Small intestine (tissue), 16 donors: ENCODE measurements at places on chromosomes 16 and 17. TPM values are rescaled to one million over a fixed set of nuclear protein-coding genes. Genes with fewer than 3 reads are reported as not detected.

The SLC5A10 gene
- 0.09 TPM for polyA plus RNA-seq

The KLHL10 gene
- not detected for polyA plus RNA-seq

The KIF18B gene
- polyA plus RNA-seq = 9.5 TPM

The KAT2A gene
- 8.6 TPM for polyA plus RNA-seq

The HS3ST6 gene
- not detected for polyA plus RNA-seq

The NPIPA3 gene
- polyA plus RNA-seq = 0.21 TPM

The IRX3 gene
- polyA plus RNA-seq = 0.07 TPM
